RPMI8226 (cell line): ENCODE measurements at places on chromosomes 5 and 9.

GRCh38 chr9:90547896-90548295 is 94.7 kb downstream of the DIRAS2 start:
- DNase-seq: no peak

DNA sequence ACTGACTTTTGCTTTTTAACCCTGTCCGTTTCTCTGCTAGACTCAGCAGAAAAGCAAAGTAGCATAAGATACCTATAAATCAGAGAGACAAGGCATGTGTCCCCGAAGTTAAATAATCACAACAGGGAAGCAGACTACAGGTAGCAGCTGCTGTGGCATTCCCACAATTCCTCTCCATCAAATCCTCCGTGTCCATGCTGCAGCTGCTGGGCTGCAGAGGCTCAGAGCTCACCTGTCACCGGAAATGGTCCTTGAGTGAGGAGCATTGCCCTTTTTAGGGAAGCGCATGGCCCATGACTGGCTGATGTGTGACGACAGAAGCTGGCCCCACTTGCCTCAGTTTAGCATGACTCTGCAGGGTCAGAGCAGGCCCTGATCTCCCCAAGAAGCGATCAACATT is 125.0 kb downstream of the MSX2 start:
- DNase-seq: no peak

GRCh38 chr9:13364271-13365000 is 84.9 kb upstream of the MPDZ start:
- DNase-seq: no peak

DNA sequence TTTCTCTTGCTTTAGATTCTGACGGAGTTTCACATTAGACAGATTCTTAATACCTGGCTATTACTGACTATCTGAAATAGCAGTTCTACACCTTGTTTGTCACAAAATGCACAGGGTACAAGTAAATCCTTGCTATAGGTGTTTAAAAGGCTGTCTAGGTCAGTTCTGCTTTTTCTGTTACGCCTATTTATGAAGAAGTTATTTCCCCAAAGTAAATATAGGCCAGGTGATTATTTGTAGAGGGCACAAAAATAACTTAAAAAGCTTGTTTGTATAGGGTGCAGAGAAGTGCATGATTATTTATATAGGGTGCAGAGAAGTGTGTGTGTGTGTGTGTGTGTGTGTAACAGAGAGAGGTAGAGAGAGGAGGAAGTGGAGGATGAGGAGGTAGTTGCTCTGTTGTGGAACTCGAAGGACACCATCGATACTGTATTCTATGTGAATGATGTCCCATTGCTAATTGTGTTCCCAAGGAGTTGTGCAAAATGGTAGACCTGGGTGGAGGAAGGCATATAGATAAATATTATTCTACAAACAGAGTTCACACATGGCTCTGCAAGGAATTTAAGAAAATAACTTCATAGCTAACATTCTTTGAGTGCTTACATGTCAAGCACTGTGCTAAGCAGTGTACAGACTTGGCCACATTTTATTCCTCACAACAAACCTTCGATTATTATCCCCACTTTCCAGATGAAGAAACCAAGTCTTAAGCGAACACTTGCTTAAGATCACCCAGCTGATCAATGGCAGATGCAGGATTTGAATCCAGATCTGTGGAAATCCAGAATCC is 96.3 kb upstream of the EQTN start:
- DNase-seq: no peak

DNA sequence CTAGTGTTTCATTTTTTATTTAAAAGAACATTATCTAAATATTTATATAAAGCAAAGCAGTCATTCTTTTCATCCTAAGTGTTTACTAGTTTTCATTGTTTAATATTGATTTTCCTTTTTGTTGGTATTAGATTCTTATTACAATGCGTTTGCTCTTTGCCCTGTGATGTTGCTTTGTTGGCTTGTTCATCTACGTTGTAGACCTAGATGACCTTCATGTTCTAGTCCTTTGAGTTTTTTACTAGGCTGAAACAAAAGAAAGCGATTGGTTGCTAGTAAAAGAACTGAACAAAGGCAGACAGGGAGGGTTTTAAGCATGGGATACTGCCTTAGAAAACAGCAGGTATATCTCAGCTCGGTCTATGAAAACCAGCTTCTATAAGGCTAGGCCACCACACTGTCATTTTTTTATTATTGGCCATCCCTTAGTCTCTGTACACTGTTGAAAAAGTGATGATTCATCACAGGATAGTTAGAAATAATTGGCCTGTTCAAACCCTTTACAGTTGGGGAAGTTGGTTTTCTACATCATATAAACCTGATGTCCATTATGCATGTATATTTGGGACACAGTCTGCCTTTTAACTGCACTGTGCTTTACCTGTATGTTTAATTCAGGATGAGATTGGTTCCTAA is 119.0 kb downstream of the ZCCHC7 start:
- no peak for DNase-seq

DNA sequence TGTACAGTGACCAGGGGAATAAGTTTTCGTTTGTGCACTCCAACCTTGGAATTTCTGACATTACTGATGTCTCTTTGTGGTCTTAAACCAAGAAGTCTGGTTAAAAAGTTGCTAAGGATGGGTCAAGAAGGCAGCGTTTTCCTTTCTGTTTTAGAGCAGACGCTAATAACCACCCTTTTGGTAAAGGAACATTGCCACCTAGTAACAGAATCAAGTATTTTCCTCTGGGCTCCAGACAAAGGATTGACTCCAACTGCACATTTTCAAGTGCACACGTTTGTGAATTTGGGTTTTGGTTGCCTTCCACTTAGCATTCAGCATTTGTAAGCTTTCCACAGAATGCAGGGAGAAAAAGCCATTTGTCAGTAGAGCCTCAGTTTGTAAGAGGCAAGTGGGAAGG is 22.2 kb upstream of the CEP78 start:
- DNase-seq: no peak

- DNase-seq: no peak
Observed at GRCh38 chr5:22593592-22593991, 259.6 kb downstream of the CDH12 start.

- no peak for DNase-seq
Observed at GRCh38 chr5:180603076-180603594, 11.8 kb upstream of the SCGB3A1 start.

DNA sequence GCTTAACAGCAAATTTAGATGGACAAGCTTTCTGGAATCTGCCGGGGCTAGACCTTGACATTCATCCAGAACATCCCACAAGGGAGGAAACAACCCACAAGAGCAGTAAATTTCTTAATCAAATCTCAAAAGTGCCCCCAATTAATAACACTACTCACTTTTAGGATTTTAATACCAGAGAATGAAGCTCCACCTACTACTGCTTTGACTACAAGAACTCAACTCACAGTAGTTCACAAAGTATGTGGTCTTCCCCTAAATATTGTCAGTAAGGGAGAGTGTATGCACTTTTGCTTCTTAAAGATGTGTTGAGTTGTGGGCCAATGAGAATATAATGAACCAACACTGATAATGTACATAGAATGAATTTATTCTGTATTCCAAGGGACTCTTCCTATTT is 94.7 kb downstream of the EBF1 start:
- no peak for DNase-seq
